ENCODE measurements at places on chromosomes 6 and 20.

GRCh38 chr20:32168184-32168910 is 39.2 kb downstream of the PLAGL2 start:
- DNase-seq, result no peak

GRCh38 chr20:20503777-20504530 is 136.1 kb downstream of the INSM1 start:
- DNase-seq, result no peak

GRCh38 chr6:108222504-108222903 is 38.3 kb downstream of the SNX3 start:
- DNase-seq, result no peak

GRCh38 chr6:133131621-133132465 is 109.3 kb upstream of the EYA4 start:
- DNase-seq, result no peak

- DNase-seq, result no peak
These were observed 135.9 kb downstream of the TMEM242 start for GRCh38 chr6:157187182-157188083.

DNA sequence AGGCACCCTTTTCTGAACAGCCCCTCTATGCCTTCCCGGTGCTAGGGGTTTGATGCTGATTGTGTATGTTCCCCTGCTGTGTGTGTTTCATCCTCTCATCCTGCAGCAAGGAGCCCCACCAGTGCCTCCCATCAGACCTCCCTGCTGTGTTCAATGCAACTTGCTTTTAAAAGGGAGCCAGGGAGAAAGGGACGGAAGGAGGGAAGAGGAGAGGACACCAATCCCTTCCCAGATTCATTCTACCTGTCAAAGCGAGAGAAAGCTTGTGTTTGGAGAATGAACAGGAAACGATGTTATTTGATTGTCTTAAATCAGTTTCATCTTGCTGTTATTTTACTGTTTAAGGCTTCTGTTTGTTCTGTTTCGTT is 259.2 kb downstream of the ADGB start:
- DNase-seq, result no peak

- DNase-seq, result no peak
These were observed 57.4 kb downstream of the B4GALT5 start for GRCh38 chr20:49656304-49656703.

DNA sequence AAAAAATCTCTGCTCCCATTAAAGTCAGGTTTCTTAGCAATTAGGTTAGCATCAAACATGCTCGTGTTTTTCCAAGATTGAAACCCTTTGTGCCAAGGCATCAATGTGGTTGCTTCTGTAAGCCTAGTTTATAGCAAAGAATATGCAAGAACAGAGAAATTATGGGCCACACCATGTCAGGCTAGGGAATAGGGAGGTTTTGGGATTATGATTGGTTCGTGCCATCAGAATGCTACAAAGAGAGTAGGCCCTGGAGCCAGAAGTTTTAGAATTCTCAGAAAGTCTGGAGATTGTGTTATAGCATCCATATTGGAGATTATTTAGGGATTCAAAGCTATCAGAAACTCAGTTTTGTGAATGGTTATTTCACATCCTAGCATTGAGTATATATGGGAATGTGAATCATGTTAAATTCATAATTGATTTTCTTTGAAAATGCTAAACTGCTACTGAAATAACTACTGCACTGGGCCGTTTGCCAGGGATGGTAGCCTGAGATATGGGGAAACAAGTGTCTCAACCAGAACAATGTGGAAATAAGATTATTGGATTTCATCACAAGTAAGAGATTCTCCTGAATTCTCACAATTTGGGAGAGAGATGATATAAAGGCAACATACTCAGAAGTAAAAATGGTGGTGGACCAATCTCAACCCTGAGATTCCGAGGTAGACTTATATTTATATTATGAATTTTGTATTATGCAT is 45.3 kb downstream of the ZNF292 start:
- no peak for DNase-seq

- no peak for DNase-seq
These were observed 33.7 kb upstream of the SIRPA start for GRCh38 chr20:1861347-1861976.

- no peak for DNase-seq
These were observed 19.3 kb downstream of the CITED2 start for GRCh38 chr6:139355172-139355571.

- DNase-seq, result no peak
These were observed 52.0 kb downstream of the KIF13A start for GRCh38 chr6:17935188-17936149.

DNA sequence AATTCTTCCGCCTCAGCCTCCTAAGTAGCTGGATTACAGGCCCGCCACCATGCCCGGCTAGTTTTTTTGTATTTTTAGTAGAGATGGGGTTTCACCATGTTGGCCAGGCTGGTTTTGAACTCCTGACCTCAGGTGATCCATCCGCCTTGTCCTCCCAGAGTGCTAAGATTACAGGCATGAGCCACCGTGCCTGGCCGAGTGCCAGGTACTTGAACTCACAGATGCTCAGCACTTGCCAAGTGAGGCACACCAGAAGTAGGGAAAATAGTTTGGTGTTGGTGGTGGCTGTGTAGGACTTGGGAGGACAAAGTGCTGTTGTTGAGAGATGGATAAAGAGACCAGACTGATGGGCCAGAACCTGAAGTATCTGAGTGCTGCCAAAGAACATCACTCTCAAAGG is 40.0 kb upstream of the MBOAT1 start:
- no peak for DNase-seq

DNA sequence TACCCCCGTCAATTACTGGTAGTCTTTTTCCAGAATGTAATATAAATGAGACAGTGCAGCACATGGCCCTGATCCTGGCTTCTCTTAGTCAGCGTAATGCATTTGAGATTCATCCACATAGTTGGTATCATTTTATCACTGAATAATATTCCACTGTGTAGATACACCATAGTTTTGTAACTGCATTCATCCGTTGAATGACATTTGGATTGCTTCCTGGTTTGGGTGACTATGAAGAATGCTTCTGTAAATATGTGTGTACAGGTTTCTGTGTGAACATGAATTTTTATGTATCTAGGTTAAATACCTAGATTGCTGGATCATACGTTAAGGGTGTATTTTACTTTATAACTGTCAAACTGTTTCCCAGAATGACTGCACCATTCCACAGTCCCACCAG is 62.6 kb upstream of the STMND1 start:
- DNase-seq, result no peak

GRCh38 chr6:42704937-42705374 is 17.4 kb downstream of the PRPH2 start:
- no peak for DNase-seq

GRCh38 chr20:8335495-8336195 is 203.6 kb downstream of the PLCB1 start:
- DNase-seq, result no peak

GRCh38 chr6:31723980-31724691 is 963 bp downstream of the MPIG6B start:
- no peak for DNase-seq

DNA sequence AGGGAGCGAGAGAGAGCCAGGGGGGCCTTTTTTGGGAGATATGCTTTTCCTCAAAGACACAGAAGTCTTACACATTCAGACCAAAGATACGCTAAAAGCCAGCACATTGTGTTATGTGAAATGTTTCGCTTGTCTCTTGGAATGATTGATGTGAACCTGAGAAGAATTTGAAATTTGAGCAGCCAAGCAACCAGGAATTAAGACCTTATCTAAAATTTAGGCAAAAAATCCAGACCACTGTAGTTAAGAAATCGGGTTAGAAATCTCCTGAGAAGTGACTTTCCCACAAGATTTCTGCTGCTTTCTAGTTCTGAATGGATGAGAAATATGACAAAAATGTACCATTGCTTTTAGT is 223.2 kb upstream of the GMDS start:
- DNase-seq, result no peak

- DNase-seq, result no peak
These were observed 429.1 kb upstream of the CDH4 start for GRCh38 chr20:60822699-60823607.

GRCh38 chr6:31354864-31355582 is 2.0 kb downstream of the HLA-B start:
- DNase-seq, result no peak

DNA sequence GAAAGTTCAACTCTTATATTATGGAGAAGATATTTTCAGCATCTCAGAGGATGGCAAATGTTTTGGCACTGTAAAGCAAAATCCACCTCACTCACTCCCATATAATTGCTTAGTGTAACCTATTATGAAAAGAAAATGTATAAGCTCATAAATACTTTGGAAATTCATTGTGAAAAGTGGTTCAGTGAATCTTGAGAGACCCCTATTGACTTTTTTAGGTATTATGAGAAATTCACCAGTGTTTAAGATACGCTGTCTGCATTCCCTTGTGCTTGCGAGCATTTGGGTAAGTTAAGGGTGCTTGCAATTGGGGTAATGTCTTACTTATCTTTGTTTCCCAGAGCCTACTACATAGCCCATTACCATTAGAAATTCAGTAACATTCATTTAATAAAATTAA is 66.3 kb upstream of the BMP5 start:
- DNase-seq, result no peak

- DNase-seq, result no peak
These were observed 1040.0 kb upstream of the MAP3K7 start for GRCh38 chr6:91626911-91627310.

DNA sequence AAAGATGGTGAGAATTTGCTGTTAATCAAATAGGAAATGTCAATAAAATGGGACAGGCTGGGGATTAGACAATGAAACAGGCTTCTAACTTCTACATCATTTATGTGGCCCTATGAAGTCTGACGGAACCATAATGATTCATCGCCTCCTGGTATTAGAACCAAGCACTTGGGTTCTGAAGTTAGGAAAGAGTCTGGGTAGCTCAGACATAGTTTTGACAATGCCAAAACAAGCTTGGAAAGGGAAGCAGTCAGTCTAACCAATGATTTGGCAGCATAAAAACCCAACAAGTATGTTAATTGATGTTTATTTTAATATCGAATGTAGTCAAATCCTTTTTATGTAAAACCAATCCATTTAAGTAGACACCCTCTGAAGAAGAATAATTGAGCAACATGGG is 160.8 kb upstream of the RSPO3 start:
- DNase-seq, result no peak

Data from amygdala (tissue), 56 donors.